ENCODE measurements at places on chromosomes 3 and 15.

GRCh38 chr3:40262331-40262730, 47.2 kb upstream of the EIF1B start:
- DNase-seq: no peak

GRCh38 chr3:94159062-94159828, 96.4 kb downstream of the NSUN3 start:
- DNase-seq: no peak

GRCh38 chr15:23629234-23629805, 18.3 kb downstream of the MAGEL2 start:
- DNase-seq: no peak

- DNase-seq: no peak
Observed at GRCh38 chr15:71753346-71753745, 57.0 kb upstream of the NR2E3 start.

- no peak for DNase-seq
Observed at GRCh38 chr15:31782016-31782783, 248.1 kb upstream of the CHRNA7 start.

- no peak for DNase-seq
Observed at GRCh38 chr3:127365163-127365798, 77.4 kb upstream of the PRR20G start.

Measured in NCI-H2081 treated with DMSO at 0.1 percent for 48 hours (cell line).